ENCODE measurements at places on chromosomes 1 and 21.

DNA sequence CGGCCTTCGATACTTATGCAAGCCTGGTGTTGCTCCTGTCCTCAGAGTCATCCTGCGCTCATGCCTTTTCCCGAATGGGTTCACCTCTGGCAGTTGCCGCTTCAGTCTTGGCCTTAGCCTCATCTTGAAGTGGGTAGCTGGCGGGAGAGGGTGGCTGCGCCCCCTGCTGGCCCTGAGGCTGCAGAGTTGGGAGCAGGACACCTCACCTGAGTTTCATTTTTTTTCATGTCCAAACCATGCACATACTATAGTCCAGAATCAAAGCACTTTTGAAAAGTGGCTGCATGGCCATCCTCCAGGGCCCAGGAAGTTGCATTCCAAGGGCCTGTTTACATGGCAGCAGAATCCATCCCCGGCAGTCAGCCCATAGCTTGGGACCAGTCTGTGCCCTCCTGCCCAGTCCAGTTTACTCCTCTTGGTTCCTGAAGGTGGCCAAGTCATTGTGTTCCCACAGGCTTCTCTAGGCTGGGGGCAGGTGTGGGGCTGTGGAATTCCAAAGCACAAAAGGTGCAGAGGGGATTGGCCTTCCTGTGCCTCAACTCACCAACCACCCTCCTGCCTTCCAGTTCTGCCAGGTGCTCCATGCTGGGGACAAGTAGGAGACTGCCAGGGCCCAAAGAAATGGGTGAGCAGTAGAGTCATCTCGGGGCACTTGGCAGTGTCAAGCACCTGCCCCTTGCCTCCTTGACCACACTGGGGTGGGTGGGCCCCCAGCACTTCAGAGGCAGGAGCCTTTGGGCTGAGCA, 44.0 kb downstream of the YARS1 start:
- DNase-seq = no peak

DNA sequence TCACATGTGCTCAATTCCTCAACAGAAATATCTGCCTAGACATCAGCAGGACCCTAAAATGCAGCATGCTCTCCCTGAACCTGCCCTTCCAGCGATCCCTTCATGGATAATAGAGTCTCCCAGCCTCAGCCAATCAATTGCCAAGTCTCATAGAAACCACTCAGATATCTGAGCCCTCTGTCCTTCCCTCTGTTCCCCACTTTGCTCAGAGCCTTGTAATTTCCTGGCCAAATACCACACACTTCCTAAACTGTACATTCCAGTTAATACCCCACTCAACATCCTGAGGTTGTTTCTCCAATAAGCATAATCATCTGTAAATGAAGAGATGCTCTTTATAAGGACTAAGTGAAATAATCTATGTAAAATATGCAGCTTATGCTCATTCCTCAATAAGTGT, 59.3 kb upstream of the PTGFRN start:
- no peak for DNase-seq

DNA sequence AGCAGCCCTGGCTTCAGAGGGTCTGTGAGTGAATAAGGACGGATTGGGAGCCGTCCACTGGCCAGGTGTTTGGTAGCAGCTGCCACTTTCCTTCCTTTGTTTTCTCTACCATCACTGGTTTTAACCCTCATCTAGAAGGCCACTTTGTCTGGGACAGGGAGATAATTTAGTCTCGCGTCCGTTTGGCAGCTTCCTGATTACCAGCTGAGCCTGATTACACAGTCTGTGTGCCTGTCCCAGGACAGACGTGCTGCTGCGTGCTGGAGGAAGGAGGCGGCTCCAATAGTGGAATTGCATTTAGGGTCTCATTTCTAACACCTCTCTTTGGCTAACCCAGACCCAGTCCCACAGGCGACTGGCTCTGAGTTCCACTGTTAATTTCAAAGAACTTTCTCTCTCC, 24.6 kb upstream of the CASQ2 start:
- no peak for DNase-seq

DNA sequence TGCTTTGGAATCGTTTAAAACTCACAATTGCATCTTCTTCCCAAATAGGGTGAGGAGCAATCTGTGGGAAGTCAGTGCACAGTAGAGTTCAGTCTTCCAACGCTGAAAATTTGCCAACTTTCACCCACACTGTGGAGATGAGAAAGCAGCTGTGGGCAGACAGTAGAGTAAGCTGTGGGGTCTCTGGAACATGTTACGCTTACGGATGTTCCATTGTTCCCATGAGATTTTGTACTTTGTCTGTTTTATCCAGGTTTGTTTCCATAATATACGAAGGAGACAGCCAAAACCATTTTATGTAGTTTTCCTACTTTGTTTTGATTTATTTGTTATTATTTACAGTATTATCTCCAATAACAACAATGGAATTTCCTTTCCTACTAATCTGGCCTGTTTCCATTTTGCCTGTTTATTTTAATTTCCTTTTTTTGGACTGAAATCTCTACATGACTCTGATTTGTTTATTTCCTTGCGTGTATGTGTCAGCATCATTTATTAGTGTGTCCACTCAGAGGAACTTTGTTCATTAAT, 65.1 kb upstream of the RGL1 start:
- DNase-seq = no peak

GRCh38 chr1:150842964-150843363, 33.4 kb downstream of the ARNT start:
- no peak for DNase-seq

- DNase-seq = no peak
These were observed 1.4 kb downstream of the MASP2 start for GRCh38 chr1:11045428-11046269.

GRCh38 chr1:36092166-36092797, 3.6 kb downstream of the ADPRS start:
- DNase-seq = no peak

DNA sequence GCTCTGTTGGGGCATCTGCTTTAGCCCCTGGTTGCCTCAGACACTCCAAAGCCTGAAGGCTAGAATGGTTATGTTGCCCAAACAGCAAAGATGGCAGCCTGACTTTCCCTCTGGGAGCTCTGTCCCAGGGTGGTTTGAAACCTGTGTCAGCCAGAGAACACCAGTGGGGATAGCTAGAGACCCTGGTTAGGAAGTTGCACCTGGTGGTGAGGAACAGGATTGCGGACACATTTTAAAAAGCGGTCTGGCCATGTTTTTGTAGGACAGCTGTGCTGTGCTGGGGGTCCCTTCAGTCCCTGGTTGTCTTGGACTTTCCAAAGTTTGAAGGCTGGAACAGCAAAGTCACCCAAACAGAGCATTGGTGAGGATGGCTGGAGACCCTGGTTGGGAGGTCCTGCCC, 87.8 kb downstream of the DNM3 start:
- DNase-seq = no peak

DNA sequence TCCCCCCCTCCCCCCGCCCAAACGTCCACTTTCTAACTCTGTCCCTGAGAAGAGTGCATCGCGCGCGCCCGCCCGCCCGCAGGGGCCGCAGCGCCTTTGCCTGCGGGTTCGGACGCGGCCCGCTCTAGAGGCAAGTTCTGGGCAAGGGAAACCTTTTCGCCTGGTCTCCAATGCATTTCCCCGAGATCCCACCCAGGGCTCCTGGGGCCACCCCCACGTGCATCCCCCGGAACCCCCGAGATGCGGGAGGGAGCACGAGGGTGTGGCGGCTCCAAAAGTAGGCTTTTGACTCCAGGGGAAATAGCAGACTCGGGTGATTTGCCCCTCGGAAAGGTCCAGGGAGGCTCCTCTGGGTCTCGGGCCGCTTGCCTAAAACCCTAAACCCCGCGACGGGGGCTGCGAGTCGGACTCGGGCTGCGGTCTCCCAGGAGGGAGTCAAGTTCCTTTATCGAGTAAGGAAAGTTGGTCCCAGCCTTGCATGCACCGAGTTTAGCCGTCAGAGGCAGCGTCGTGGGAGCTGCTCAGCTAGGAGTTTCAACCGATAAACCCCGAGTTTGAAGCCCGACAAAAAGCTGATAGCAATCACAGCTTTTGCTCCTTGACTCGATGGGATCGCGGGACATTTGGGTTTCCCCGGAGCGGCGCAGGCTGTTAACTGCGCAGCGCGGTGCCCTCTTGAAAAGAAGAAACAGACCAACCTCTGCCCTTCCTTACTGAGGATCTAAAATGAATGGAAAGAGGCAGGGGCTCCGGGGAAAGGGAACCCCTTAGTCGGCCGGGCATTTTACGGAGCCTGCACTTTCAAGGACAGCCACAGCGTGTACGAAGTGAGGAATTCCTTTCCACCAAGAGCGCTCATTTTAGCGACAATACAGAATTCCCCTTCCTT, 158.1 kb downstream of the RUNX1 start:
- DNase-seq = peak; percentile 26

DNA sequence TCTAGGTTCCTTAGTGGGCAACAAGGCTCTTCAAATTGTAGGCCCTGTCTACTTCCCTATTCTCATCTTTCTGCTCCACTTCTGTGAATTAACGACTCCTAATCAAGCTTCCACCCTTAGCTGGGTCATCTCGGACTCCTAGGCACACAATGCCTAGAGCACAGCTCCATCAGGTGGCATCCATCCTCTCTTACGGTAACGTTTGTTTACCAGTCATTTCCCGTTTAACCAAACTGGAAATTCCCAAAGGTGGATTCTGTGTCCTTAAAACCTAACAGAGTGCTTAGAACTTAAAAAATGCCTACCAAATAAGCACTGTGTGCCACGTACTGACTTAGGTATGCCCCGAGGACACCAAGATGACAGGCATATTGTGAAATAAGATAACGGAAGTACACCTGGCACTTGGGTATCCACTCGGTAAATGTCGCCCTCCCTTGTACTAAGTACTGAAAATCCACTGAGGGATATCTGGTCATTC, 1.5 kb downstream of the PARP1 start:
- peak; percentile 41 for DNase-seq

GRCh38 chr1:60145771-60146170, 72.2 kb upstream of the C1orf87 start:
- no peak for DNase-seq

GRCh38 chr1:100394285-100394684, 42.0 kb downstream of the CDC14A start:
- DNase-seq = no peak

DNA sequence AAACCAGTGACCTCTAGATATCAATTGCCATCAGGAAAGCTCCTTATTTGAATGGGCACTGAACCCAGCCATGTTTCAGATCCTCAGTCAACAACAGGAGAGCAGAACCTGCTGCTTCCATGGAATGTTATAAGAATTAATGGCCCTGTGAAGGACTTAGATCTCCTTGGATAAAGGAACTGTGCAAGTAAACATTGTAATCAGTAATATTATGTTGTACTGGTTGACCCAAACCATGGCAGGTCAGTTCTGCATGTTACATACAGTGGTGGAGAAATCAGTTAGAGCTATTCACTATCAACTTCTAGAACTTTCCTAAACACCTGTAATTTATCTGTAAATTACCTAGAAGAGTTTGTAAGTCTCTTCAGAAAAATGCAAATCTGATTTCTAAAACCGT, 11.2 kb upstream of the CLDN8 start:
- DNase-seq = no peak

DNA sequence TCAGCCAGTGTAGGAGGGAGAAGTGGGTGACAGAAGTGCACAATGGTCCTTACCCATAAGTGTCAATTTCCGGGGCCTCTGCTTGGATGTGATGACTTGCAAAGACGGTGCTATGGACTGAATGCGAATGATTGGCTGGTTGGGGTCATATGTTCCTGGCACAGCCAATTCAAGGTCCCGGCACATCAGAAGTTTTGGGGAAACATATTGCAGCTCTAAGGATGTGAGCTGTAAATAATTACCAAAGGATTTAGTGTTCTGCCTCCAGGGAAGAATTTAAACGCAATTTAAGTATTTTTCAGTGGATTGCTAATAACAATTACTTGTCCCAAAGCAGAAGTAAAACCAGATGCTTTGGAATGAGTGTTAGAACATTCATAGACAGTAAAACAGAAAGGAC, 26.9 kb upstream of the EXOSC10 start:
- DNase-seq = no peak

GRCh38 chr21:38806942-38807284, 1.2 kb downstream of the ETS2 start:
- no peak for DNase-seq

DNA sequence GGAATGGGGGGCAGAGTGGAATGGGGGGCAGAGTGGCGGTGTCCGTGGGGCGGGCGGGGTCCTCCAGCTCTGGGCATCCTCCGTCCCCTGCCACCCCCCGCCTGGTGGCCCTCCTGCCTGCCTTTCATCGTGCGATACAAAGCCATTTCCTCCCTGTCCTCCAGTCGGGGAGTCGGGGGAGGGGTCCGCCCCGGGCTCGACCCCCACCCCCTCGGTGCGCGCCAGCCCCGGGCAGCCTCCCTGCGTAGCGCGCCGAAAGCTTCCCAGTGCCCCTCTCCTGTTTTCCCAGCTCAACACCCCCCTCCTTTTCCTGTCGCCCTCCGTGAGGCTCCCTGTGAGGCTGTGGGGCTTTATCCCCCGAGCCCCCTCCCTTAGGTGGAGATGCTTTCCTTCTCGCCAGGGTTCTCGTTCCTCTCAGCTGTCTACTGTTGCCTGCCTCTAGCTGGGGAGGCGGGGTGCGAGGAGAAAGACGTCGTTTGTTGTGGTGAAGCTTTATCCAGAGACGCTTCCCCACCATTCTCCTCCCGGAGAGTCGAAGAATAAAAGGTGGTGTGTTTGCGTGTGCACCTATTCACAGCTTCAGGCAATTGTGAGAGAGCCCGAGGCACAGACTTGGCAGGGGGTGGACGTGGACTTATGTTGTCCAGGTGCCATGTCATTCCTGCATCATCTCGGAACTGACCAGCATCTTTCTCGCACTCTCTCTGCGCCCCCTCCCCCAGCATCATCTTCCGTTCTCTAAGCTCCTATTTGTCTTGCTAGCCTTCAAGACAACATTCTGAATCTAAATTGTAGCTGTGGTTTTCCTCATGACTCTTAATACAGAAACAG, 848 bp downstream of the DNM3 start:
- DNase-seq = peak; percentile 10

DNA sequence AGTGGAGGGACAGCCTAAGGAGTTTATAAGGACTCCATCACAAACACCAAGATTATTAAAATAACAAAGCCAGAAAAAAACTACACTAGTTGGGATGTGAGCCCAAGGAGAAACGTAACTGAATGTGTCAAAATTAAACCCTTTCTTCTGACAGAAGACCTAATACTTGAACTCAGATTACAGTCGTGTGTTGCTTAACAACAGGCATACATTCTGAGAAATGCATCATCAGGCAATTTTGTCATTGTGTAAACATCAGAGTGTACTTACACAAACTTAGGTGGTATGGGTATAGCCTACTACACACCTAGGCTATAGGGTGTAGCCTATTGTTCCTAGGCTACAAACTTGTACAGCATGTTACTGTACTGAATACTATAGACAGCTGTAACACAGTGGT, 23.4 kb downstream of the DSTYK start:
- no peak for DNase-seq

- no peak for DNase-seq
These were observed 10.7 kb downstream of the THAP3 start for GRCh38 chr1:6635161-6635909.

Measured in H54 (cell line).